NT2/D1 (cell line): ENCODE measurements at places on chromosomes 16 and 17.

DNA sequence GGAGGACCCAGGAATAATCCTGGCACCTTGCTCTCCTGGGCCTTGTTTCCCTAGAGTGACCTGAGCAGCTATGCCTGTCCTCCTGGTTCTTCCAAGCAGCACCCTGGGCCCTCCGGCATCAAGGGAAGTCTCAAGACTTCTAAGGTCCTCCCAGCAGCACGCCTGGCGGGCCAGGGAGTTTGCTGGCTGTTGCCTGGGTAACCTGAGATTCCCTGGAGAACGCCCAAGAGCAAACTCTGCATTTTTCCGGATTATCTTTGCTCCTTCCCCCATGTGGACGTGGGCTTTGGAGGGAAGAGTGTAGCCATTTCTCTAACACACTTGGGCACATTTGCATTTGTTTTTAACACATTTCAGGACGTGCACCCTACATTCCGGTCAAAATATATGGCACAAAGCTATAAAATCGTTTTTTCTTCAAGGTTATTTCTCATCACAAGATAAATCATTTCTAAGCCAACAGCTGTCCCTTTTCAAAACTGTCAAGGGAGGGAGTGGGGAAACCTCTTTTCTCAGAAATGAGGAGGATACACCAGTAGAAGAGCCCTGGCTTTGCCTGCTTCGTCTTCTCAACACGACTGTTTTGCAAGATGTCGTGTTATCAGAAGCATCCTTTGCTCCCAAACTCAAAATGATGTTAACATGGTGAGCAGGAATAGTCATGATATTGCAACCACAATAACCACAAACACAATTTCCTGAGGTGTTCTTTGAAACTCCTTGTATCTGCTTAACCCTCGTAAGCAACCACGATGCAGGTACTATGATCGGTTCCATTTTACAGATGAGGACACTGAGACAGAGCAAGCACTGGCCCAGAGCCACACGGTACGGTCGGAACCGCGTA, 116.5 kb downstream of the ADCY9 start:
- DNase-seq, result peak; percentile 35

DNA sequence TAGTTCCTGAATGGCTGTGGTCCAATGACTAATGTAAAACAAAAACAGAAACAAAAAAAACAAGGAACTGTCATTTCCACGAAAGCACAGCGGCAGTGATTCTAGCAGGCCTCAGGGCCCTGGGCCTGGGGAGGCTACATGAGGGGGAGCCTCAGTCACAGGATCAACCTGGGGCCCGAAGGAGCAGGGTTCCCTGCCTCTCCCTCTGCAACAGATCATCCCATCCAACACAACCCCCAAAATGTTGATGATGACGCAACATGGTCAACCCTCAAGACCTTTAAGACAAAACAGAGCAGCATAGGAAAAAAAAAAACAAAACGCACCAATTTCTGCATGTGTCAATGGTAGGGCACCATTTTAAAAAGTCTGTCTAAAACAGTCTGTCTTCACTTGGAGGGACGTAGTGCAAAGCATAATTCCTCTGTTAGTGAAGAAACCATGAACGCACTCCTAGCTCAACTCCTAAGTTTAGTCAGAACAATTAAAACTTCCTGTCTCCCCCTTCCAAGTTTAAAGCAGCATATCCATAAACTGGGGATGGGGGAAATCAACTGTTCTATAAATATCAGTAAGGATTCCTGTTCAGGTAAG, 32.3 kb downstream of the AXIN2 start:
- no peak for DNase-seq

GRCh38 chr17:67500261-67500660, 123.2 kb downstream of the PITPNC1 start:
- no peak for DNase-seq

GRCh38 chr16:27703545-27703944, 153.6 kb downstream of the KATNIP start:
- no peak for DNase-seq

- DNase-seq, result no peak
Observed at GRCh38 chr16:79726902-79727301, 126.4 kb upstream of the MAF start.

DNA sequence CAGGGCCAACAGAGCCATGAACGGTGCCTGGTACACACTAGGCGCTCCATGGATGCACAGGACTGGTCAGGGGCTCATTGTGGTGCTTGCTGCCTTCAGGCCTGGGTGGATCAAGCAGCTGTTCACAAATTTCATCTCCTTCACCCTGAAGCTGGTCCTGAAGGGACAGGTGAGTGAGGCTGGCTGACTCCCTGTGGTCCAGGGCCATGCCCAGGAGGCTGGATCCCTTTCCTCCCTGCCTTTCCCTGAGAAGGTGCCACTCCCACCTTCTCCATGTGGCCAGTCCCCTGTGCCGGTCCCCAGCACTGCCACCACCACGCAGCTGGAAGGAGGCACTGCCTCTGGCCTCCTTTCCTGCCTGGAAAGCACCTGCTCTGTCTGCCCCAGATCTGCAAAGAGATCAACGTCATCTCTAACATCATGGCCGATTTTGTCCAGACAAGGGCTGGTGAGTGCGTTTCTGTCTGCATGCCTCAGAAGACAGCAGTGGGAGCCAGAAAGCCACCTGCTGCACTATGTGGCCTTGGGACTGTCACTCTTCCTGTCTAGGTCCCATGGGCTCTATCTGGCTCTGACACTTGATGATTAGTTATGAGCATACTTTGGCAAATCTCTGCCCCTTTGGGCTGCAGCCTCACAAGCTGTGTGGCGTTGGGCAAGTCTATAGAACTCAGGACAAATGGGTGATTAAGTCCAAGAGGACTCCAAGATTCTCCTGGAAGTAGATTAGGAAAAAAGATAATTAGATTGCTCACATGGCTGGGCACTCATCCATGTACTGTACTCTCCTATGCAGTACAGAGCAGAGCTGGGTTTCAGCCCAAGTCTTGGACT, 9.4 kb downstream of the CETP start:
- DNase-seq, result no peak

DNA sequence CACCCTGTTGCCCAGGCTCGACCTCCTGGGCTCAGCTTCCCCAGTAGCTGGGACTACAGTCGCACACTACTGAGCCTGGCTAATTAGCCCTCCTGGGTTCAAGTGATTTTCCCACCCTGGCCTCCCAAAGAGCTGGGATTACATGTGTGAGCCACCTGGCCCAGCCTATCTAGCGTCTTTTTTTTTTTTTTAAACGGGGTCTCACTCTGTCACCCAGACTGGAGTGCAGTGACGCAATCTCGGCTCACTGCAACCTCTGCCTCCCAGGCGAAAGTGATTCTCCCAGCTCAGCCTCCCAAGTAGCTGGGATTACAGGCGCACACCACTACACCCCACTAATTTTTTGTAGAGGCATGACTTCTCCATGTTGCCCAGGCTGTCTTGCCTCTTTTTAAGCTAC, 33.3 kb downstream of the GLG1 start:
- no peak for DNase-seq

- no peak for DNase-seq
Observed at GRCh38 chr16:22008215-22009059, 526 bp downstream of the MOSMO start.

- DNase-seq, result no peak
Observed at GRCh38 chr17:41360296-41360995, 9.2 kb downstream of the KRT33B start.

DNA sequence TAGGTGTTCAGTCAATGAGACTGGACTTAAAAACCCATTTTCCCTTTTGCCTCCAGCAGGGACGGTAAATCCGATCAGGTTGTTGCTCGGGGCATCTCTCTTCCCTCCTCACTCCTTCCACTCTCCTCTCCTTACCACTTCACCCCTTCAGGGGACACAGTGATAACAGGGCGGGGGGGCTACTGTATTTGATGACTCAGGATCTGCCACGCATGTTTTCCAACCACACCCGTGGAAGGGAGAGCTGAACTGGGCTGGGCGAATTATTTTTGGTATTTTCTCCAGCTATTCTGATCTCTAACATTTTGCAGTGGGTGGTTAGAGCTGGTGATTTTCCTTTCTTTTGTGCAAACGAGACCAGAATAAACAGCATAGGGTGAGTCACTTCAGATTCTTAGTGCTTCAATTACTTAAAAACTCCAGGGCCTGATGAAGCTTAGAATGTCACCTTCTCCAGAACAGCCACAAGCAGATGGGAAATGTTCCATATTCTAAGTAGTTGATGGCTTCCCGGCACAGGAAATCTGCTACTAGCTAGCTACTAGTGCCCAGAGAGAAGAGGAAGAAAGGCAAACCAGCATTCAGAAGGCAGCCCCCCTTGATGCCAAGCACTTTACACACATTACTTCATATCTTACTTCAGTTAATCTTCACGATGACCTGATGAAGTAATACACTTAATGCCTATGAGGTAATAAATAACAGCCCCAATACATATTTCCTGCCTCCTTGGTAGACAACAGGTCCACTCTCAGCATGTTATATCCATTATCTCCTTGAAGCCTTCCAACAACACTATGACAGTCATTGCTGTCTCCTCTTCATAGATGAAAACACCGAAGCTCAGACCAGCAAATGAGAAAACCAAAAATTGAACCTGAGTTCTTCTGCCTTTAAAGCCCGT, 74.1 kb downstream of the ASIC2 start:
- no peak for DNase-seq

GRCh38 chr16:77500286-77500598, 65.4 kb upstream of the ADAMTS18 start:
- peak; percentile 15 for DNase-seq

GRCh38 chr17:80990921-80991644, 558 bp upstream of the CHMP6 start:
- DNase-seq, result no peak

- DNase-seq, result no peak
Observed at GRCh38 chr17:68835071-68835470, 120.1 kb downstream of the ABCA8 start.

DNA sequence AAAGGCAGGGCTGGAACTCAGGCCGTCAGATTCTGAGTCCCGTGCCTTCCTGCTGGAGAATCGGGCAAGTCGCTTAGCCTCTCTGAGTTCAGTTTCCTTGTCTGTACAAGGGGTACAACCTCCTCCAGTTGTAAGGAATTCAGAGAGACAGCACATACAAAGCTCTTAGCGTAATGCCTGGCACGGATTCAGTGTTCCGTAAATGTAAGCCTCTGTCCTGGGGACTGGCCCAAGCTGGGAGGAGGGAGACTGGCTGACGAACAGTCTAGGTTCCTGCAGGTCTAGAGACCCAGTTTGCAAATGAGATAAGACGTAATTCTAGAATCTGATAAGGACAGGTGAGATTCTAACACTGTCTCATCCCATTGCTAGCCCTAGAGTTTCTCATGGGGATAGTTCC, 9.9 kb downstream of the METTL22 start:
- DNase-seq, result no peak

- DNase-seq, result no peak
Observed at GRCh38 chr17:13601322-13601775, 380 bp downstream of the HS3ST3A1 start.

DNA sequence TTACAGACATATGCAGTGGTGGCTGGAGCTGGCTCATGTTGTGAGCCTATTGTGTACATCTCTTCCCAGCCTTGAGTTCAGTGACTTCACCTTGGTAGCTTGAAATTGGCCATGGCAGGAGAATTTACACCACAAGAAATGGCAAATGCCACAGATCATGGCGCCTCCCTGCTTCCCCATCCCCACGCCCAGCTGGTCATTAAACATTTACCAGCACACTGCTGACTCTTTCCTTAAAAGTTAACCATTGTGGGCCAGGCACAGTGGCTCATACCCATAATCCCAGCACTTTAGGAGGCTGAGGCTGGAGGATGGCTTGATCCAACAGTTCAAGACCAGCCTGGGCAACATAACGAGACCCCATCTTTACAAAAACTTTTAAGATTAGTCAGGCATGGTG, 22.6 kb upstream of the ITGB4 start:
- no peak for DNase-seq

- no peak for DNase-seq
Observed at GRCh38 chr17:14730821-14731220, 429.9 kb downstream of the HS3ST3B1 start.

- no peak for DNase-seq
Observed at GRCh38 chr17:40447148-40447644, 3.9 kb downstream of the IGFBP4 start.

DNA sequence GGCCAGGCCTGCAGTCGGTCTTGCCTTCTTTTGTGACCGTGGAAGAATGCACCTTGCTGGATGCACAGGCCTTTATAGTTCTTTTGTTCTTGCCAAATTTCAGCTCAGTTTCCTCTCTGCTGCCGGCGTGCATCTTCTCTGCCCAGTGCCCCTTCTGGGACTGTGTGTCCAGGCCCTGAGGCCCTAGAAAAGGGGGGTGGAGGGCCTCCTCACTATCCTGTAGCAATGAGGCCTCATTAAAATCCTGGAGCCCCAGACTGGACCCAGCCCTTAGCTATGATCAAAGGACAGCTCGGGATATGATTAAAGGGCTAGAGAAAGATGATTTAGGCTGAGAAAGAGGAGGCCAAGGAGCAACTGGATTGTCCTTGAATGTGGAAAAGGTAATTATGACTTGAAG, 229.8 kb downstream of the SEC14L1 start:
- DNase-seq, result no peak

DNA sequence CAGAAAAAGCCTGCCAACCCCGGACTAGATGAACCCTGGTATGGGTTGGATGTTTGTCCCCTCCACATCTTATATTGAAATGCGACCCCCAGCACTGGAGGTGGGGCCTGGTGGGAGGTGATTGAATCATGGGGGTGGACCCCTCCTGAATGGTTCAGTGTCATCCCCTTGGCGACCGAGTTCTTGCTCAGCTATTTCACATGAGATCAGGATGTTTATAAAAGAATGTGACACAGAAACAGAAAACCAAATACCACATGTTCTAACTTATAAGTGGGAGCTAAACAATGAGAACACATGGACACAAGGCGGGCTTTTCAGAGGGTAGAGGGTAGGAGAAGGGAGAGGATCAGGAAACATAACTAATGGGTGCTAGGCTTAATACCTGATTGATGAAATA, 576.0 kb upstream of the HSBP1 start:
- no peak for DNase-seq

DNA sequence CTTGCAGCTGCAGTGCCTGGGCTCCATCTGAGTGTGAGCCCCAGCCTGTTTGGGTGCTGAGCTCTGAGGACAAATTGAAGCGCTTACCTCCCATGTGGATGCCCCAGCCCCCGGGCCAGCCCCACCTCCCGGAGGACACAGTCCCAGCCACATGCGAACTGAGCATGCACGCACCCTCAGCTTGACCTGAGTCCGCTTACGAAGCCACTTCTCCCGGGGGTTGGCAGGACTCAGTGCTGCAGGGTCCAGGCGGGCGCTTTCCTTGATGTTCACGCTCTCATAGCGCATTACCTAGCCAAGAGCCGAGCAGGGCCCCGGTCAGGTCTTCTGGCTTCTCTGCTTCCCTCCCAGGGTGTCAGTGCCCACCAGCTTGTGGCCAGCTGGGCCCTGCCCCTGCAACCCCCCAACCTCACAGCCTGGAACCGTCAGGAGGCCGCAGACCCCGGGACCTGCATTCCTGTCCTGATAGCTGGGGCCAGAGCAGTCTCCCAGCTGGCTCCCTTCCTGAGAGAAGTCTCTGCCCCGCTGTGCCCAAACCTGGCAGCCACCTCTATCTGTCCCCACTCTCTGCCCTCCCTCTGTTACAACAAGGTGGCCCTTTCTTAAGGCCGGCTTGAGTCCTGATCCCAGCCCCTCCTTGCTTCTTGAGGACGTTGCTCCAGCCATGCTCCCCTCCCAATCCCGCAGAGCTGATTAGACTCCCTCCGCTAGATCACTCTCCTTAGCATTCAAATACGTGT, 24.0 kb downstream of the PIMREG start:
- no peak for DNase-seq
